ENCODE measurements at places on chromosomes 3 and 15.

DNA sequence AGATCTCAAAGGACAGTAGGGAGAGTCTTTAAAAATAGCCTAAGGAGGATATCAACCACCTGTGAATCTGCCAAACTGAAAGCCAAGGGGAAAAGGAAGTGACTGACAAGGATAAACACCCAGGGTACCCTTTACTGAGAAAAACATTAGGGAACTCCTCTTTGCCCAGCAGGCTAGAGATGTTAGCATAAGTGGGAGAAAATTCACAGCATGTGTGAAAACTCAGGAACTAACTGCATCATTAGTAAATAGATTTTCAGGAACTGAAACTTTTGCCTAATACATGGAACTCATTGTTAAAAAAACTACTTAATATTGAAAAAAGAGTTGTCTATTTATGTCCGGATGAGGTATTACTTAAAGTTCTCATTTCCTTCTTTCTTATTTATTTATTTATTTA, 375.5 kb downstream of the NTRK3 start:
- no peak for DNase-seq

GRCh38 chr3:194875581-194876402, 190.1 kb downstream of the FAM43A start:
- DNase-seq, result no peak

GRCh38 chr15:68218331-68218730, 11.2 kb downstream of the CLN6 start:
- DNase-seq, result no peak

- no peak for DNase-seq
These were observed 72.1 kb downstream of the EPHA3 start for GRCh38 chr3:89179355-89180001.

GRCh38 chr15:32659340-32660155, 18.0 kb downstream of the SCG5 start:
- DNase-seq, result no peak

DNA sequence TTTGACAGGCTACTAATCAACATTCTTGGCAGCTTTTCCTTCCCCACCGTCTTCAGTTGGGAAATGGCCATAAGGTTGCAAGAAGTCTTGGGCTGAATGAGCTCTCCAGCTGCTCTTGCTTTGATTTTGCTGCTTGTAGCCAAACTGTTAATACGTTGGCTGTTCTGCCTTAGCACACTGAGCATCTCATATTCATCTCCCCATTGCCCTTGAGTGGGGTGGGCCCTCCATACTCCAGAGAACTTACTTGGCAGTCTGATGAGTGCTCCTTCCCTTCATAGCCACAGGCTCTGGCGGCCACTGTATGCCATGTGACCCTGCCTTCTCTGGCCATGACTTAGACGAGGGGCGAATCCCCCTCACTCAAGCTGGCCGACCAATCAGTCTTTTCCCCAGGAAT, 25.8 kb upstream of the PAQR5 start:
- DNase-seq, result no peak

DNA sequence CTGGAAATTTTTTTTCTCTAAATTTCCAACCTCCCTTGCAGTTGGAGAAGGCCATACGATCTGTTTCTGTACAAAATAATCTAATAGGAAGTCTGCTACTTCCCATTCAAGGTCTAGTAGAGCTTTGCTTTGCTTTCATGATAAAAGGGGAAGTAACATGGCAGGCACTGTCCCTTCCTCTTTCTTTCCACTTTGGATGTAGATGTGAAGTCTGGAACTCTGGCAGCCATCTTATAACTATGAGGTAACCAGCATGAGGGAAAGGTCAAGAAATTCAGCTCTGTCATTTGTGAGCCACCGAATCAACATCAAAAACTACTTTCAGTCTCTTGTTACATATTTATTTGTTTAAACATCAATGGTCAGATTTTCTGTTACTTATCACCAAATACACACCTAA, 156.3 kb downstream of the MTHFS start:
- no peak for DNase-seq

GRCh38 chr3:182083112-182083511, 371.4 kb downstream of the SOX2 start:
- no peak for DNase-seq

DNA sequence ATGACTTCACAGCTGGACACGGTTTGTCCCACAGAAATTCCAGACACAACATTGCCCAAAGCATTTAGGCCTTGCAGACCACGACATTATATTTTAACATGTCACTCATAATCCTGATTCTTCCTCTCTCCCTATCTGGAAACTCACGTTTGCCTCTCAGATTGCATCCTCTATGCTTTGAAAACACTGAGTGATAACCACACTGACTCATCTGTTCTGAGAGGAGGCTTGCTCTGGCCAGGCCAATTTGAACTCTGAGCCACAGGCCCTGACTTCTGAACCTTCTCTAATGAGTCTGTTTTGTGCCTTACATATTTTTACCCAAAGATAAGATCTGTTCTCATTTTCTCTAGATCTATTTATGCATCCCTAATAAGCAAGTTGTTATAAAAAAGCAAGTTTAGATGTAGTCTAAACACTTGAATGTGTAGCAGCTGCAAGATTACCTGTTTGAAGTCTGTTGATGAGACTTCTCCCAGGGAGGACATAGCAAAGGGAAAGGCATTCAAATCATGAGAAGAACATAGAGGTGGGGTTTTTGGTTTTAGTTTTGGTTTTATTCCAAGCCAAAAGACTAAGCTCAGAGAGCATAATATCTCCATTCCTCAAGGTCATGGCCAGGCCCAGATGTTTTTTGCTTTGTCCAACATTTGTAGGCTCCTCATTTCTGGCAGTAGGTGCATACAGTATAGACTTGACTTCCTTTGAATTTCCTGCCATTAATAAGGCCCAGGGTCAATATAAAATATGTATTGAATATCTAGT, 234.4 kb upstream of the LRTM1 start:
- no peak for DNase-seq

- no peak for DNase-seq
These were observed 1233.9 kb upstream of the ALCAM start for GRCh38 chr3:104132566-104133403.

All from stimulated activated CD4-positive, alpha-beta T cell treated with anti-CD3 and anti-CD28 coated beads, Interleukin-1b, Interleukin-23, amount 100 ng/mL, for 1 hour (primary cell).